DMS53 (cell line): ENCODE measurements at places on chromosomes 7 and 10.
A peak's percentile ranks its signal among the peaks of the same experiment; 100 is the strongest.

DNA sequence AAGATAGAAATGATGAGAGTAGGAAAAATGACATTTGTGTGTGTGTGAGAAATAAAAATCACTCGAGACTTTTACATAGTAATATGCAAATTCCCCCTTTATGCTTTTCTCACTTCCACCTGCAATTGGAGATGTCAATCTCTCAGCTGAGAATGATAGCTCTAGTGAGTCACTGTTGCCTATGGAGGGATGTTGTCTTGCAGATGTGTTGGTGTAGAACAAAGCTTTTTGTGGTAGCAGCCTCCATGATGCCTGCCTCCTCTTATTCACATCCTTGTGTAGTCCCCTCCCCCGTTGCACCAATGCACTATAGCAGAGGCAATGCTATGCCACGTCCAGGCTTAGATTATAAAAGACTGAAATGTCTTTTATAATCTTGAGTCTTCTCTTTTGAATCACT lies 33.8 kb downstream of the SPAG6 start:
- DNase-seq = no peak

GRCh38 chr7:84998665-84999064 lies 188.2 kb downstream of the SEMA3D start:
- DNase-seq = peak; percentile 34

GRCh38 chr7:2959828-2960599 lies 83.7 kb downstream of the CARD11 start:
- DNase-seq = no peak

DNA sequence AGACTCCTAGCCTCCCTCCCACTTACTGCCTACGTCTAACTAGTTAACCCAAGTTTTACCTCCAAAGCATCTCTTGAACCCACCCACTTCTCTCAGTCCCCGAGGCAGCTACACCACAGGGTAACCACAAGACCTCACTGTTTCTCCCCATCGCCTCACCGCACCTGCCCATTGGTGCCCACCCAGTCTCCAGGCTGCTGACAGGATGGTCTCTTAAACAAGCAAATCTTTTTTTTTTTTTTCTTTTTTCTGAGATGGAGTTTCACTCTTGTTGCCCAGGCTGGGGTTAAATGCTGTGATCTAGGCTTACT lies 47.0 kb downstream of the DENND2A start:
- DNase-seq = no peak

DNA sequence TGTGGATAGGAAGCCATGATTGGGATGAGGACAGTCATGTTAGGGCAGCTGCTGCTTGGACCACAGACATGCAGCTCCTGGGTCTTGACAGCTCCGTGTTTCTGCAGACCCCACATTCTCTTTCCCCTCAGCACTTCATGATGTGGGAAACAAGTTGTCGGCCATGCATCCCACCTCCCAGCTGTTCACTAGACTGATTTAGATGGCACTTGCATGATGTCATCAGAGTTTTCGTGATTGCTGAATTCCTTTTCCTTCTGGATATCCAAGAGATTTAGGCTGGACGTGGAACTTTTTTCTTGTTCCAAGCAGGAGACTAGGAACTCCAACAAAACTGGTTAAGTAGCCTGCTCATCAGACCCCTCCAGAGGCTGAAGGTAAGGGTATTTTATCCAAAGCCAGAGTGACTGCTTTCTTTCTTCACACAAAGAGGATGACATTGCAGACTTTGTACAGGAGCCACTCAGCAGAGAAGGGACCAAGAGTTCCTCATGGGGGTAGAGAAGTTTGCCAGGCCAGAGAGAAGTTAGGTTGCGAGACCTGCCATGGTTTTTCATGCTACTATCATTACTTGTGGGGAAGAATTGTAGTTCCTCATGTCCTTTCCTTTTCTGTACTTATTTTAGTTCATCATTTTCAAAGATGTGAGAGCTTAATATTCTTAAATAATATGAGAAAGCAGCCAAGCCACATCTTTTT lies 117.7 kb upstream of the GJD4 start:
- no peak for DNase-seq

DNA sequence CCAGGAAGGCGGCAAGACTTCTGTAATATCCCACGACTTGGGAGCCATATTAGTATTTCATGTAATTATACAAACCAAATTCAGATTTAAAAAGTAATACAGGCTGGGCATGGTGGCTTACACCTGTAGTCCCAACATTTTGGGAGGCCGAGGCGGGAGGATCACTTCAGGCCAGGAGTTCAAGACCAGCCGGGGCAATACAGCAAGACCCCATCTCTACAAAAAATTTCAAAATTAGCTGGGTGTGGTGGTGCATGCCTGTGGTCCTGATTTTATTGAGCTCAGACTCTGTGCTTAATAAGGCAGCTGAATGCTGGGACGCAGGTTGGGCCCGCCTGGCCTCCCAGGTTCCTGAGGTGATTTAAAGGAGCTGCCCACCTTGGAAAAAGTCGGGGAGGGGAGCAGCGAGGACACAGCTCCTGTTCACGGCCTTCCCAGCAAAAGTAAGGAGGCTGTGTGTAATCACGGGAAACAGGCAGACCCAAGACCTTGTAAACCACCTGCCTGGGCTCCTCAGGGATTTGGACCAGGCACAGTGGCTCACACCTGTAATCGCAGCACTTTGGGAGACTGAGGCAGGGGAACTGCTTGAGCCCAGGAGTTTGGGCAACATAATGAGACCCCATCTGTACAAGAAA lies 93.0 kb upstream of the DNAAF5 start:
- DNase-seq = no peak

- no peak for DNase-seq
Measured at GRCh38 chr10:86970982-86971231, 2.6 kb downstream of the ADIRF start.

GRCh38 chr7:123871998-123872867 lies 27.3 kb downstream of the HYAL4 start:
- DNase-seq = peak; percentile 83

DNA sequence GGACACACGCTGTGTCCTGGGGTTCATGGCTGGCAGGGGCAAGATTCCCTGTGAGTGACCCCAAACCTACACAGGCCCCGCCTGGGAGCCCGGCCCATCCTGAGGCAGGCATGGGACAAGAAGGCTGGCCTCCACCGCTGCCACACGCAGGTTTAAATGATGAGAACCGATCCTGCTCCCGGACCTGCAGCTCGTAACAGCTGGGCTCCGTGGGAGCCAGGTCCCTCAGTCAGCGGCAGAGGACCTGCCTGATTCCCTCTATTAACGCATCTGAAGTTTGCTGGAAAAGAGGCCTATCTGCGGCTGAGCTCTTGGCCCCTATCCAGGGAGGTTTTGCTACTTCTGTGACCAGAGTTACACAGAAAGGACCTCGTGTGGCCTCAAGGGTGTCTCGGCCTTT lies 112.3 kb downstream of the VIPR2 start:
- no peak for DNase-seq

- DNase-seq = no peak
Measured at GRCh38 chr10:124701881-124702656, 42.1 kb downstream of the FAM53B start.

GRCh38 chr7:71682181-71682580 lies 550.2 kb downstream of the GALNT17 start:
- no peak for DNase-seq

GRCh38 chr10:45096001-45096400 lies 95.3 kb downstream of the ZNF22 start:
- DNase-seq = no peak

- DNase-seq = peak; percentile 60
Measured at GRCh38 chr10:14838582-14839304, 637 bp downstream of the HSPA14 start.

DNA sequence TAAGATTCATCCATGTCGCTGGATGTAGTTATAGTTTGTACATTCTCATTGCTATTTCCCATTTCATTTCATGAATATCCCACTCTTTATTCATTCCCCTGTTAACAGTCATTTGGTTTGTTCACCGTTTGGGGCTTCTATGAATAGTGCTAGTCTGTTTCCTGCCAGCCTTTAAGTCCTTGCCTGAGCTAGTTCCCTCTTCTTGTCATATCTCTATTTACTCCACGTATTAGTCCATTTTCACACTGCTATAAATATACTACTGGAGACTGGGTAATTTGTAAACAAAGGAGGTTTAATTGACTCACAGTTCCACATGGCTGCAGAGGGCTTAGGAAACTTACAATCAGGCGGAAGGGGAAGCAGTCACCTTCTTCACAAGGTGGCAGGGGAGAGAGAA lies 56.2 kb downstream of the PLCE1 start:
- DNase-seq = no peak

DNA sequence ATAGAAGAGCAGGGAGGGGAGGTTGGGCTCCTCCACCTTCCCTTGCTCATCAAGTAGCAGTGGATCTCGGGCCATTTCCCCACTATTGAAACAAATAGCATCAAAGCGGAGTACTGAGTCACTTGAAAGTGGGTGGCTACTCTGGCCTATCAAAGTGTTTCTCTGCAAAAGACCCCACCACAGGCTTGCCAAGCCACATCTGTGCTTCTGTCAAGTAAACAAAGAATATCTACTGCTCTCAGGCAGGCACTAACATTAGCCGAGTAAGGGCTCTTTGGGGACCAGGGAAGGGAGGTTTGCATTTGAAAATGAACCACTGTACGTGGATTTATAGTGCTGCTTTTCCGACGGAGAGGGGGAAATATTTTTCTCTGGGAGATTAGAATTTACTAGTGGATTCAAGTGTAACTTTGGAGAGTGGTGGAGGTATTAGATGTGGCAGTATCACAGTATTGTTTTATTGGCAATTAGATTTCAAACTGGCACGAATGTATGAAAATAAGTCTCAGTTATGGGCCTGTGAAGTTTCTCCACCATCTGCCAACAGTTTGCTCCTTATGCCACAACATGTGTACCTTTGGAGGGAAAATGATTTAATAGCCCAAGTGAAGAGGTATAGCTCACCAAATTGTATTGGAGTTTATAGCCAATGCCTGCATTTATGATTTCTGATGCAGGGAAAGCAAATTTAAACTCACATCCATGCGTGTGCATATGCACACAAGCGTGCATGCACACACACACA lies 97.5 kb downstream of the RPS24 start:
- no peak for DNase-seq

GRCh38 chr7:100546129-100546925 lies 7.3 kb downstream of the AGFG2 start:
- peak; percentile 87 for DNase-seq

- DNase-seq = no peak
Measured at GRCh38 chr7:56291-56913, 136.0 kb upstream of the FAM20C start.

DNA sequence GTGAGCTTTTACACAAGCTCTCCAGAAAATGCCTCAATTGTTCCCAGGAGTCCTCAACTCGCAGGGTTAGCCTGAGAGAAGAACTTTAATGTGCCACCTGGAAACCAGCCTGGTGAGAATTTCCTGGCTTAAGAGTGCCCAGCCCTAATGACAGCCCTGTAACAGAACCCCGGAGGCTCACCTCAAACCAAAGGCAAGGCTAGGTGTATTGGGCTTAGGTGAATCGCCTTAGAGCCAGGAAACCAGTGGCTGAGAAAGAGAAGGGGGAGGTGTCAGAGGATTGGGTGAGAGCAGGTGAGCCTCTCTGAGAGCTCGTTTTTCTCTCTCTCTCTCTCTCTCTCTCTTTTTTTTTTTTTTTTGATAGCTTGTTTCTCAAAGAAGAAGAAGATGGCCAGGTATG lies 7.3 kb downstream of the OCM2 start:
- peak; percentile 64 for DNase-seq

DNA sequence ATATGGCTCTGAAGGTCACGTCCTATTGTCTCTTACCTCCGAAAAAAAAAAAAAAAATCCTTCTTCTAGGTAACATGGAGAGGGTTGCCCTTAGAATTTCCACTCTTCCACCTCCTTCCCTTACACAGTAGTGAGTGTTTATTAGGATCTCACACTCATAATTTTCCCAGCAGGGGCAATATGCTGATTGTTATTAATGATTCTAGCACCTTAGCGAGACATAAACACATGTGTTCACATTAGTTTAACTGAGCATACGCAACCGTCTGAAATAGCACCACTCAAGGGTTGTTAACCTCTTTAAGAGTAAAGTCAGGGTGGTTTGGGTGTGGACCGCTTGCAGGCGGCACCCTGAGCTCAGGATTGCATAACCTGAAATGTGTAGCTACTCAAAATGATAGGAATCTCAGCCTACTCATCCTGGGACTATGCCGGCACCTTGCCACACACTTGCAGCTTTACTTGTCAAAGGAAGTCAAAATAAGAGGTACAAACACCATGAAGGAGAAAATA lies 52.2 kb downstream of the CPEB3 start:
- no peak for DNase-seq

- no peak for DNase-seq
Measured at GRCh38 chr7:75616421-75617167, 122.1 kb downstream of the HIP1 start.

DNA sequence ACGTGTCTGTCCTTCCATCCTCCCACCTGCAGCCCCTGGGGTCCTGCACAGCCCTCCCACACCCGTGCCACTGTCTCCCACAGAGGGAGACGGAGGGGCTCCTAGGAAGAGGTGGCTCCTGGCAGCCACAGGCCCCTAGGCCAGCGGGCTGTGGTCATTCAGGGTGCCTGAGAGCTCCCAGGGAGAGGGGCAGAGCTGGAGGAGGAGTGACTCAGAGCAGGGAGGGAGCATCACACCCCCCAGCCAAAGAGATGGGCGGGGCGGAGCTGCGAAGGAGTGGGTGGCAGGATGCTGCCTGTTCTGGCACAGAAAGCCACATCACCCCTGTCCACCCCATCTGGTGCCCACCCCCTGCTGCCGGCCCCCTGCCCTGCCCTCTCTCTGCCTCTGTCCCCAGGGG lies 50.5 kb downstream of the STK32C start:
- DNase-seq = no peak

DNA sequence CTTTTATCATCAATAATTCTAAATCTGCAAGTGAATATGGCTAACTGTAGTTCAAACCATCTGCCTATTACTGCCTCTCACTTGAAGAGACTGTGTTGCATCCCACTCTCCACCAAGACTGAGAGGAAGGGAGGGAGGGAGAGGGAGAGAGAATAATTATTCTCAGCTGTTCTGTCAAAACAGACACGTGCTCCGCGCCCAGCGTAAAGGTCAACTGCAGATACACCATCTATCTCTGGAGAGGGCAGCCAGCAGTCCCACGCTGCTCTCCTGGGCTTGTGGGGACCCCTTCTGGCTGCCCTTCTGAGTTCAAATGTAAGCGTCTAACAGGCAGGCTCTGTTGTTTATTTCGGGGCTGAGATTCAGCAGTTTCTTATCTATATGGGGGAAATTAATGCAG lies 625.5 kb upstream of the GALNT17 start:
- no peak for DNase-seq

- peak; percentile 59 for DNase-seq
Measured at GRCh38 chr7:47325337-47325736, 256.6 kb downstream of the TNS3 start.

DNA sequence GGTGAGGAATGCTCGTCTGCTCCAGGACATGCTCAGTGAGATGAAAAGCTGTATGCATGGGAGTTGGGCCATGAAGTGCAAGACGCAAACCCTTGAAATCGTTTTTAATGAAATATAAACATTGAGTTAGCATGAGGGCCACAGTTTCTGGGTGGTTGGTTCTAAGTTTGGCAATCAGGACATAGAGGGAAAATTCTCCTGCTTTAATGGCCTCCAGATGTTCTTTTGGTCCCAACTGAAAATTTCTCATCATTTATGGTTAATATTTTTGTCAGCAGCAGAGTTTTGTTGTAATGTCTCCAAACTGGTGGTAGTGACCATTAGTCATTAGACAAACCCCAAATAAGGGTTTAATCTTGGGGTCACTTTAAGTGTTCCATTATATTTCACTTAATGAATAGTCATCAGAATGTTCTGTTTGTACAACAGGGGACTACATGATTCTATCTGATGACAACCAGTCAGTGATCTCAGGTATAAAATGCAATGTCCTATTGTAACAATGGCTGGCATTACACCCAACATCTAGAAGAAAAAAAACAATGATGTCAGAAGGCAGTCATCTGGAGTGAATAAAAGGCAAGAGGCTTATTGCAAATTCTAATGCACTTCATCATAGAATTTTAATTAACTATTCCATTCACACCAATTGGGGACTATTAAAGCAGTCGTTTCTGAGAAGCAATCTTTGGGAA lies 197.4 kb downstream of the JCAD start:
- DNase-seq = no peak
